ENCODE measurements at places on chromosomes 1 and 21.

DNA sequence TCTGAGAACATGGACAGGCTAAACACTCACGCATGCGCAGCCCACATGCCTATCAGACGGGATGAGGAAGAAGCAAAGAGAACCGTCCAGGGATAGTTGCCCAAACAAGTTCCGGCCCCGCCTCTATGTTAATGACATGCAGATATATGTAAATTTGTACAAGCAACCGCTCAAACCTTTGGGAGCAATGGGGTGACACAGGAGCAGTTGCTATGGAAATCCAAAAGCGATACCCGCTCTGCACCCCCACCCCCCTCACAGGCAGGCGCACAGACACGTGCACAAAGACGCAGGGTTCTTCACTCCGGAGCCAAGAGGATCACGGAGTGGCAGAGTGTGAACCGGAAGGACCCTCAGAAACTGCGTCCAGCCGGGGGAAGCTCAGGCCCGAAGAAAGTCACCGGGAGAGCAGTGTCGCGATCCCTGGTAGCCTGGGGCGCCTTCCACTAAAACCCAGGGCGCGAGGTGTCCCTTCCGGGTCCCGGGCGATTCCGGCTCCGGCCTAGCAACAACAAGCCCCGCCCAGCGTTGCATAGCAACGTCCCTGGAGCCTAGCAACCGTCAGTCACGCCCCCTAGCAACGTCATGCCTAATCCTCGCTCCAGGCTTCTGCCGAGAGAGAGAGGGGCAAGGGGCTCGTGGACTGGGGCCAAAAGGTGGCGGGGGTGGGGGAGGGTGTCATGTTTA lies 24.1 kb upstream of the ADGRB2 start:
- peak; percentile 81 for DNase-seq

GRCh38 chr1:228292609-228292911 lies 84.7 kb downstream of the OBSCN start:
- DNase-seq = no peak

GRCh38 chr1:107286125-107286524 lies 145.3 kb downstream of the NTNG1 start:
- no peak for DNase-seq

DNA sequence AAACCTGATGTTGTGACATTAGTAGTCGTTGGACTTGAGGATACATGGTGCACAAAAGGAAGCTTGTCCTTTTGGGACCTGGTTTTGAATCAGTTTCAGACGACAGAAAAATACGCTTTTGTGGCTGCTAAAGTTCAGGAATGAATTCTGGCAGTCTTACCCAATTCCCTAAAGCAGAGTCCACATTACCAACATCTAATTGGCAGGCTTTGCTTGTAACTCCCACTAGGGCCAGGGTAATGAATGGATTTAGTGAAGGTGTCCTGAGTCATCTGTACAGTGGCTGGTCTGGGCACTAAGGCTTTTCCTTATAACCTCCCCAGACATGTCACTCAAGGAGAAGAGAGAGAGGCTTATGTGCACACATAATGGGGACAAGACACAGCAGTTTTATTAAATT lies 66.2 kb upstream of the RNPC3 start:
- no peak for DNase-seq

DNA sequence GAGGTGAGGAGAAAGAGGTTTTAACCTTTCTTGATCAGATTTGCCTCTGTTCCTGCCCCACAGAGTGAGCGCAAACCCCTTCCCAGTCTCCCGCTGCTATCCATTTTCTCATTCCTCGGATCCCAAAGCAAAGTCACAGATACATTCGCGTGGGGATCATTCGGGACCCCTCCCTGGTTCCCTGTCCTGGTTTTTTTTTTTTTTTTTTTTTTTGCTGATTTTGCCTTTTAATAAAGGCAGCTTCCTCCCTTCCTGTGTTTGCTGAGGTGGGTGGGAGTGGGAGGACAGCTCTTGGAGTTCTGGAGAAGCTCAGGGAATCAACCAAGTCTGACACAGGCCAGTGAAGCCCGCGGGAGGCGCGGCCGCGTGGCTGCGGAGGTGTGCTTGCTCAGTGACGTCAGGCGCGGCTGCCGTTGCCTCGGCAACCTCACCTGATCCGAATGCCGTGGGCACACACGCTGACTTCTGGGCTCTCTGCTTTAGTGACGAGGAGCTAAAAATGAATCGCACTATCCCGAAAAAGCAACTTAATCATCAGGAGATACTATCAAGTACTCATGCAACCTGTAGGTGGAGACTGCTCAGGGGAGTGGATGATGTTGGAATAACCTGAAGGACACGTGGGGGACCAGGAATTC lies 106.4 kb downstream of the TBX19 start:
- DNase-seq = peak; percentile 67

DNA sequence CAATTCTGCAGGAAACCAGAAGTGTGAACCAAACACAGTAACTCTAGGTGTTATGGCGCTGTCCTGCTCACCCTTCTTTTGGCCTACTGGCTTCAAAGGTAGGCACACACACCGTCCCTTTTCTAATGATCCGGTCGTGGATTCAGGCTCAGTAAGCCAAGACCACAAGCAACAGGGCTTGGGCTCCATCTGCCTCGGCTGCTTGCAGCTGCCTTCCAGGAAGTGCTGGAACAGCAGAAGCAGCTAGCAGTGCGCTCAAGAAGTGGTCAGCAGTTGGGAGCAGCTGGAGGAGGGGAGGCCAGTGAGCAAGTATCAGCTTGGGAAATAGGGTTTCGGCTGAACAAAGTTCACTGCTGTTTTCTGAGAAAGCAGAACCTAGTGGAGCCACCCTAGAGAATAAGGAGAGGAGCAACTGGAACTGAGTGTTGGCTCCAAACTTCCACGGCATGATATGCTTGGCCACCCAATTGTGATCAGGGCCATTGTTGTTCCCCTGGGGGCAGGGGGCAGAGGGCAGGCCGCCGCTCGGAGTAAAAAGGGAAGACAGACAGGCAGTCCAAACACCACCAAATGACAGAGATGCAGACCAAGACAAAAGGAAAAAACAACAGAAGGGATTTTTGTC lies 173.4 kb downstream of the TOMM20 start:
- DNase-seq = no peak
